ENCODE measurements at places on chromosomes 12 and 14.

GRCh38 chr14:89284333-89285058 lies 132.5 kb downstream of the FOXN3 start:
- no peak for DNase-seq

GRCh38 chr12:56616244-56616643 lies 13.9 kb downstream of the BAZ2A start:
- no peak for DNase-seq

- no peak for DNase-seq
Measured at GRCh38 chr12:4296751-4297150, 23.2 kb downstream of the CCND2 start.

- no peak for DNase-seq
Measured at GRCh38 chr12:93237235-93237915, 140.3 kb upstream of the NUDT4 start.

GRCh38 chr12:84712747-84713146 lies 199.9 kb downstream of the SLC6A15 start:
- no peak for DNase-seq
